Spleen (tissue), 13 donors: ENCODE measurements at places on chromosomes 1 and 21. TPM values are rescaled to one million over a fixed set of nuclear protein-coding genes. Genes with fewer than 3 reads are reported as not detected.

Gene SYNC
- polyA plus RNA-seq, result 1.7 TPM

Gene COQ8A
- 52.4 TPM for polyA plus RNA-seq

Gene AMY2A
- polyA plus RNA-seq, result 0.06 TPM

Gene C1orf185
- not detected for polyA plus RNA-seq

Gene TPM3
- 315 TPM for polyA plus RNA-seq
